ENCODE measurements at places on chromosomes 4 and X.

- DNase-seq: no peak
Measured at GRCh38 chr4:137082061-137082460, 450.2 kb downstream of the PCDH18 start.

GRCh38 chr4:167233685-167234315, 494 bp downstream of the SPOCK3 start:
- DNase-seq: no peak

- DNase-seq: no peak
Measured at GRCh38 chr4:108337923-108338322, 169.2 kb upstream of the LEF1 start.

DNA sequence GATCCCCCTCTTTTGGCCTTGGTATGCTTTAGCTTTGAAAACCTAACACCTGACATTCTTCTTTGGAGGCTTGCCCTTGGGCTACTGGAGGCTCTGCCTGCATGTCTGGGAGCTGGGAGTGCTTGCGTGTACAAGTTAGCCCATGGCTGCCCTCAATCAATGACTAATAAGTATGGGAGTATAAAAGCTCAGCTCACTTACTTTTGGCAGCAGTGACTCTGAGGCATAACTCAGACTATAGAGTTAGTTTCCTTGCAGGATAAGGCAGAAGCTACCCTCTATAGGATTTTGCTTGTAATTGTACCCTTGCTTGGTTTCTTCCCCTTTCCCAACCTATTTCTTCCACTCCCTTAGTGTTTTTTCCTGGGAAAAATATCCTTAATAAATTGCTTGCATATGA, 247.9 kb downstream of the PPP1R2C start:
- no peak for DNase-seq

DNA sequence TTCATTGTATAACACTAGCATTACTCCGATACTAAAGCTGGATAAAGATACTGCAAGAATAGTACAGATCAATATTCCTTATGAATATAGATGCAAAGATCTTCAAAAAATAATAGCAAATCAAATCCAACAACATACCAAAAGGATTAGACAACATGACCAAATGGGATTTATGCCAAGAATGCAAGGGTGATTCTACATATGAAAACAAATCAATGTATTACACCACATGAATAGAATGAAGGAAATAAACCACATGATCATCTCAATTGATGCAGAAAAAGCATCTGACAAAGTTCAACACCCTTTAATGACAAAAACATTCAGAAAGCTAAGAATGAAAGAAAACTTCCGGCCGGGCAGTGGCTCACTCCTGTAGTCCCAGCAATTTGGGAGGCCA, 42.8 kb downstream of the CUL4B start:
- DNase-seq: no peak

GRCh38 chrX:79084923-79085322, 59.6 kb upstream of the GPR174 start:
- no peak for DNase-seq

DNA sequence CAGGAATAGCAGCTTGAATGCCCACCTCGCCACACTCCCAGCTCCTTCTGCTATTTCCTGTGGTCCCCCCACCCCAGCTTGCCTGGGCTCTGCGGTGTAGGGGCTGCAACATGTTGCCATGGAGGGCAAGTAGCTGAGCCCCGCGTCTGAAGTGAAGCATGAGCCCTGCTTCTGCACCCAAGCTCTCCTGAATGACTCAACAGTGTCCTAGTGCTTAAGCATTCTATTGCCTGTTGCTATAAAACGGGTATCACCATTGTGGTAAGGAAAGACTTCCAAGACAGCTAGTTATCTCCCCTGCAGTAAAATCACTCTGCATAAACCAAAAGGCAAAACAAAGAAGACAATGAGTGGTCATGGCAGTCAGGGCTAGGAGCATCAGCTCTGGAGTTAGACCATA, 31.4 kb upstream of the SPATA4 start:
- DNase-seq: no peak

GRCh38 chr4:97761445-97762114, 381.7 kb downstream of the STPG2 start:
- no peak for DNase-seq

DNA sequence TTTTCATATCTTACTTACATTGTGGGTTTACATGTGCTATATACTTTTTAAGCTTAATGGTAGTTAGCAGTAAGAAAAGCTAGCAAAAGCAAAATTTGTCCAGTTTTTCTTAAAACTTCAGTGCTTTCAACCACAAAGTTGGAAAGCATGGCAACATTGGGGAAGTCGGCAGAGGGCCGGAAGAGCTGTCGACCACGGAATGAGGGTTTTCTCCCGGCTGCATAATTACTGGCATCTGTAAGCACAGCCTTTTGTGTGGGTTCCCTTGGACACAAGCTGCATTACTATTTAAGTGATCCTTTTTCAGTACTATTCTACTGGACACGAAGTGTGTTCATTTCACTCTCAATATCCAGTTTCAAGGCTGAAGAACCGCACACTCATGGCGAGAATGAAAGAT, 560.4 kb downstream of the ANKRD50 start:
- no peak for DNase-seq

DNA sequence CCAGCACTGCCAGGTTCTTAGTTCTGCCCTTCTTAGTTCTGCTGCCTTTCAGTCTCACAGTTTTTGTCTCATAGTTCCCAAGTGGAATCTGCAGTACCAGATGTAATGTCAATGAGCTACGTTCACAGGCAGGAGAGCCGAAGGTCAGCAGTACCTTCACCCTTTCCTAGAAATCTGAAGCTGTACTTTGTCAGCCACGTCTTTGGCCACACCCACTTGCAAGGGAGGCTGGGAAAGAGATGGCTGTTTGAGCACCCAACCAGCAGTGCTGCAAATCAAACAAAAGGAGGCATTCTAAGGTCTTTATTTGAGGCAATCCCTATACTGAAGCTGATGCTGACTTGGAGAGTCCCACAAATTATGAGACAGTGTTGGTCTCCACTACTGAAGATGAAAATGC, 199.1 kb upstream of the NPY2R start:
- no peak for DNase-seq

DNA sequence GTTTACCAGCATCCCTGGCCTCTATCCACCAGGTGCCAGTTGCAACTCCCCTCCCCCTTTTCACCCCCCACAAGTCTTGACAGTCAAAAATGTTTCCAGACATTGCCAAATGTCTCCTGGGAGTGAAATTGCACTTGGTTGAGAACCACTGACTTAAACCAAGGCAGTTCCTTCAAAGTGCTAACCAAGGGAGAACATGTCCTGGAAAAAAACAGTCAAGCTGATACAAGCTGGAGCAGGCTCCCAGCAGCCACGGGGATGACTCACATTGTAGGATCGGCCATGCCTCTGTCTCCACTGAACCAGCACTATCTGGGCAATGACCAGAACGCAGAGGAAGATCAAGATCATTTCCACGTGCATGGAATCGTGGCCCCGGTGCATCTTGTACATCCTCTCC, 11.4 kb downstream of the RNF175 start:
- DNase-seq: no peak

DNA sequence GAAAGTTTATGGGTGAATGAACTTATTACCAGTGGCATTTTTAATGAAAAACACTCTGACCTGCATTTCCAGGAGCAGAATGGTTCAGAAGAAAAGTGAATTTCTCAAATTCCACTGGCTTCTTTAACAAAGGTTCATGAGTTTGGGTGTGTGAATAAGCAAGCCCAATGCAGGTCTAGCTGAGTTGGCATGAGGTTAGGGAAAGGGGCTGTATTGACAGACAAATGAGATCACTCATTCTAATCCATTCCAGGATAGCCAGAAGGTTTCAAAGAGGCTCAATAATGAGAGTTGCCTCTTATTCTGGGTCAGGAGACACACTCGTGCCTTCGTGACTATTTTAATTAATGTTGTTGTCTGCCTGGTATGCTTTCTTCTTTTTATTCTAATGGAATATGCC, 43.7 kb upstream of the NPY2R start:
- no peak for DNase-seq

DNA sequence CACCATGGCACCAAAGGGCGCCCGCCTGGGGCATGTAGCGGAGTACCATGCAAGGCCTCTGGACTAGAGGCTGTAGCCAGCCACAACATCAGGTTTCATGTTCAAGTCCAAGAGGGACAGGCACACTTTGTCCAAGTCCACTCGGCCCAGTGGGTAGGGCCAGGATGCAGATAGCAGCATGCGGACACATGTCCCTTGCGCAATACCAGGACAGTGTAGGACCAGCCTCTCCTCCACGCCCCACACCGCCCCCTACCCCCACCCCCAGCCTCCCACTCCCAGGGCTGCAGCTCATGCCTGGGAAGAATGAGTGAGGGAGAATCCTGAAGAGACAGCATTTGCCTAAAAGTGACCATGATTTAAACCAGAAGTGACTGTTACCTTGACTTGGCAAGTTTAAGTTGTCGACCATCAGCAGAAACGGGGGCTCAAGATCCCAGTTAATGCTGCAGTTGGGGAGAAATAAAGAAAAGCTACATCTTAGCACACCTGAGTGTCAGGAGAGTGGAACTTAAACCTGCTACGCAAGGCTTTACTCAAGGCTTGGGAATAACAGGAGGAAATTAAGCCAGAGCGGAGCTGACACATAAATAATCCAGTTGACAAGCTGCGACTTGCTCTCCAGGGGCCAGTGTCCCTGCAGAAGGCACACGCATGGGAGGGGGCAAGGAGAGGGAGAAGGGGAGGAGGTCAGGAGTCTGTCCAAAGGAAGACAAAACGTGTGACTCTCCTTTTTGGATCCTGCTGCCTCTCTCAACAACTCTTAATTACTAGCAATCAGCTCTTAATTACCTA, 221.7 kb downstream of the BCOR start:
- DNase-seq: peak; percentile 38

DNA sequence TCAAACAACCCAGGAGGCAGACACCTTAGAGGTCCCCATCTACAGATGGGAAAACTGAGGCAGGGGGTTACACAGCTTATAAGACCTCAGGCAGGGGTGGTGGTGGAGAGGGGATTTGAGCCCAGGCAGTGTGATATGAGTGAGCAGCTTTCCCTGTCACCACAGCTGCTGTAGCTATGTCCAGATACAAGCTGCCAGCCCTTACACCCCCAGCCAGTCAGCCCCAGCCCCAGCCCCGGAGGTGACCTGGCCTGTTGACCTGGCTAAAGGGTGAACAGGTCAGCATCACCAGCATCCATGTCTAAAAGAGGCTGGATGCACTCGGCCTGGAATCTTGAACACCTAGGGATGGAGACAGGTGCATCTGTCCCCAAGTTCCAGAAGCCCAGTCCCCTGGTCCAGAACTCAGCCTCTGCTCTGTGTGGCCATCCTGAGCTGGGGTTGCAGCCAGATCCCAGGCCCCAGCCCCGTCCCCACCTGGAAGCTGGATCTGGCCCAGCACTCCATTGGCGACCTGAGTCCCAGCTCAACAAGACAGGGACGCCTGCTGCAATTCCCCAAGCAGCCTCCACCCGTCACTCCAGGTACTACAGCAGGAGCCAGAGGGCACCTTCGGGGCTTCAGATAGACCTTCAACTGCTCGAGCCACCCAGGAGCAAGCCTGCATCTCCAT, 89.5 kb downstream of the JAKMIP1 start:
- no peak for DNase-seq

- DNase-seq: no peak
Measured at GRCh38 chrX:107734646-107735045, 40.9 kb downstream of the TSC22D3 start.

DNA sequence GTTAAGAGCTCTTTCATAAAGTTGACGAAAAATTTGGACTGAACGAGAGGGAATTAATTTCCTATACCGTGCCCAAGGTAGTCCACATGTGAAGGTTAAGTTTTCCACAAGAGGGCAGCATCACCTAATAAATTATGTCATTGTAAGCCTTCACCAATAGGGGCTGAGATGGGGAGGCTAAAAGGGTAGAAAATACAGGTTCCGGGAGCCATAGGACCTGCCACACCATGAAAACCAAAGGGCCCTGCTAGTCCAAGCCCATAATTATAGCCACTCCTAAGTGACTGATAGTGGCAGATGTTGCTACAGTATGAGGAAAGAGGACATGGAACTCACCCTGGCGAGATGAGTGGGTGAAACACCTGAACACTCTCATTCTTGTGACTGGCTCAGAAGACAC, 122.2 kb downstream of the SHROOM4 start:
- peak; percentile 7 for DNase-seq

DNA sequence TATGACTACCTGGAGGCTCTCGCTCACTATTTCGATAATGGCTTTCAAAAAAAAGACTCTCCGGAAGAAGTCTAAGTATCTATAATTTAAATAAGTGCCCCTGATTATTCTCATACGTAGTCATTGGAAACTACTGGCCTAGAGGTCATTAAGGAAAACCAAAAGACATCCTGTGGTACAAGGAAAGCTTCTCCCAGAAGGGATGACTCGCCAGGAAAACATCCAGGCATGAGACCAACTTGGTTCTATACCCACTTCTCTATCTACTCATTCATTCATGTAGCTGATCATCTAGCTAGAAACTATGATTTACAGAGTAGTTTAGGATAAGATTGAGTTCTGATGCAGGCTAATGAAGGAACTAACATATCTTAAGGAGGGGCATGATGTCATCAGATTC, 37.7 kb downstream of the SOX3 start:
- no peak for DNase-seq

DNA sequence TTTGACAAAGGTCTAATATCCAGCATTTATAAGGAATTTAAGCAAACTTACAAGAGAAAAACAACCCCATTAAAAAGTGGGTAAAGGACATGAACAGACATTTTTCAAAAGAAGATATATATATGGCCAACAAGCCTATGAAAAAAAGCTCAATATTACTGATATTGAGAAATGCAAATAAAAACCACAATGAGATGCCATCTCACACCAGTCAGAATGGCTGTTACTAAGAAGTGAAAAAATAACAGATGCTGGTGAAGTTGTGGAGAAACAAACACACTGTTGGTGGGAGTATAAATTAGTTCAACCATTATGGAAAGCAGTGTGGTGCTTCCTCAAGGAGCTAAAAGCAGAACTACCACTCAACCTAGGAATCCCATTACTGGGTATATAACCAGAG, 91.6 kb upstream of the EFHC2 start:
- no peak for DNase-seq

DNA sequence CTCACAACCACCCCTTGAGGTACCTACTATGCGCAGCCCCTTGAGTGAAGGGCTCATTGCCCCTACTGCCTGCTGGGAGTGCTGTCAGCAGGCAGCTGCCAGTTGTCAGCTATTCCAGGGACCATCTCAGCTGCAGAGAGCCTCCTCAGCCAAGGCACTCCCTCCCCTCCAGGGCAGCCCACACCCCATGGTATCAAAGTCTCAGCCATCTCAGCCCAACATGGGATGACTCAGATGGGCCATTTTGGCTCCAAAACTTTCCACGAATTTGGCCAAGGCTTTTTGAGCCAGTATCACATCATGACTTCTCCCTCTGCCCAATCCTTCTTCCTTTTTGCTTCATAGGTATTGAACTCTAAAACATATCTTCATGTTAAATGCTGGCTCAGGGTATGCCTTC, 61.4 kb upstream of the MAP3K15 start:
- no peak for DNase-seq
